ENCODE measurements at places on chromosomes 1 and 21.

DNA sequence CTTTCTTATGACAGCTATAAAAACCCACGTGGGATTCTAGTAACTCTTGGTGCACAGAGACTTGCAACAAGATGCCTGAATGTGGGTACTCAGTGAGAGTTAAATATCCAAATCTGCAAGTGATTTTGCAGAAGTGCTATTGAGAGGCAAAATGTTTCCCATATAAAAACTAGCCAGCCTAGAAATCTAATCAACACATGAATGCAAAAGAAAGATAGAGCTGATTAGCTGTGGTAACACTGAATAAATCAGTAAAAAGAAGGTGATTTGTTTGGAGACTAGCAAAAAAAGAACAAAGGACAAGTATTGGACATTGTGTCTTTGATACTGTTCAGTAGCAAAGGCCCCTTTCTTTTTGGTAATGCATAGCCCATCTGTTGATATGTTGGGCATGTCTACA, 213.7 kb upstream of the SGIP1 start:
- DNase-seq: no peak

DNA sequence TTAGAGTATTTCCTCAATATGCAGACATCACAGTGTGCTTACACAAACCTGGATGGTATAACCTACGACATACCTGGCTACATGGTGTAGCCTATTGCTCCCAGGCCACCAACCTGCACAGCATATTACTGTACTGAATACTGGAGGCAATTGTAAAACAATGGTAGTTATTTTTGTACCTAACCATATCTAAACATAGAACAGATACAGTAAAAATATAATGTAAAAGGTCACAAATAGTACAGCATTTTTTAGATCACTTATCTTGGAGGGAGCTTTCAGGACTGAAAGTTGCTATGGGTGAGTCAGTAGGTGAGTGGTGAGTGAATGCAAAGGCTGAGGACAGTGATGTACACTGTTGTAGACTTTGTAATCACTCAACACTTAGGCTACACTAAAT, 492.3 kb downstream of the MRPL39 start:
- DNase-seq: no peak

GRCh38 chr1:203095061-203095690, 9.4 kb upstream of the MYOG start:
- DNase-seq: no peak

DNA sequence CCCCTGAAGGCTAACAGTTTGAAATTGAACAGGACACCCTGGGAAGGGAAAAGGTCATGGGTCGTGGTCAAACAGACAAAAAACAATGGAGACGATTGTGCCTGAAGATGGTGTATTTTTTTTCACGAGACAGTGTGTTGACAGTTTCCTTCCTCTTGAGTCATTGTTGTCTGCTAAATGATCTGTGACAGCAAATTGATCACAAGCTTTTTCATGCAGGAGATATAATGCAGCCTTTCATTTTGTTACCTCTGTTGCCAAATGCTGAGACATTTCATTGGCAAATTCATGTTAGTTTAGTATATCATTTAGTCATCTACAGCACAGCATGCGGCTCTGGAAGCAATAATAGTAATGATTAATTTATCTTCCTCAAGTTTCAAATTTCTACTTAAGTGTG, 27.7 kb downstream of the UBE2U start:
- no peak for DNase-seq

- DNase-seq: no peak
Observed at GRCh38 chr1:110019770-110020169, 14.7 kb upstream of the STRIP1 start.

DNA sequence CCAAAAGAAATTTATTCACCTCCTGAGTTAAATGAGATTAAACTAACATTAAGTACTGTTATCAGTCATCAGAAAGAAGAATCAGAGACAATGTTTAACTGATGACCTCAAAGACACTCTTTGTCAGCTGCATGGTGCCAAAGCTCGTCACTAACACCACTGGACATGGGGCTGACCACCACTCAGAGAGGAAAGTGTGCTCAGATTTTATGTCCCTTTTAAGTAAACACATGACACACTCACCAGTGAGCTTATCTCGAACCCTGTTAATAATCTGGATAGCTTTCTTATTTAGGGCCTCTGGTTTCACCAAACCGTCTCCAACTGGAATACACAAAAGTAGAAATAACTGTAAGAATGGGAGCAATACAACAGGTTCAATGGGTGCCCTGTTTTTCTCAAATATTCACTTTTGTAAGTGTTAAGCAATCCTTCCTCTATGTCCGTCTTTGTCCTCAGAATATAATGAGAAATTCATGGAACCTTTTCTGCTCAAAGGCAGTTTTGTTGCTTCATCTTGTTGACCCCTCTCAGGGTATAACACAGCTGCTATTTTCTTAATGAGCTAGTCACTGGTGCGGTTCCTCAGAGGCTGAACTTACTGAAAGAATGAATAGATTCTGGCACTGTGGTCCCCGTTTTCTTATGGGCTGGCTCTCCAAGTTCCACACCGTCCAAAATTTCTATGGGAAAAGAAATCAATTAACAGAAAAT, 9.5 kb upstream of the EXOSC10 start:
- no peak for DNase-seq

GRCh38 chr1:237864338-237865244, 26.1 kb downstream of the ZP4 start:
- peak; percentile 86 for DNase-seq

- DNase-seq: no peak
Observed at GRCh38 chr1:180277476-180278193, 47.6 kb downstream of the LHX4 start.

DNA sequence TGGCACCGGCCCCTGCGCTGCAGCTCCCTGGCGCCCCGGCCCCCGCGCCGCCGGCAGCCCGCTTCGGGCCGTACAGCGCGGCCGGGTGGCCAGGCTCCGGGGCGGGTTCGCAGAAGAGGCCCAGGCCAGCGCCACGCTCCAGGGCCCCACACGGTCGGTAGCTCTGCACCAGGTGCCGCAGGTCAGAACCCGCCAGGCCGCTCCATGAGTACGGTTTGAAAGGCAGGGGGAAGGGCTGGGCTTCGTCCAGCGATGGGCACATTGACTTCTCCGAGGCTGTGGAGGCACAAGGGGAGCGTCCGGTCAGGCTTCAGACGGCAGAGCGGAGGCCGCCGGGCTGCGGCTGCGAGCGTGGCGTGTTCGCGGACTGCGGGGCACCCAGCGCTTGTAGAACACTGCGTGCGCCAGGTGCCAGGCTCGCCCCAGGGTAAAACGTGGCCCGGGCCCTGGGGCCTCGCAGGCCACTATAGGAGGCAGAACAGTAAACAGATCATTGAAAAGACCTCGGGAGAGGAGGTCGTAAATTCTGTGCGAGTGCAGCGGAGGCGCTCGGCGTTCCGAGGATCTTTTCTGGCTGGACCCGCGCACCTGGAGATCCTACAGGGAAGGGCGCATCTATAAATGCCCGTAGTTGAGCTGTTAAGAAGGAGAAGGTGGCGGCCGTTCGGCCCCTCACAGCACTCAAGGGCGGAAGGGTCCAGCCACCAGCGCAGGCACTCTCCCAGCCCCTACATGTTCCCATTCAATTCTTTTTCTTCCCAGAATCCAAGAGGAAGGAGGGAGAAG, 5.7 kb downstream of the GFI1 start:
- DNase-seq: peak; percentile 48

DNA sequence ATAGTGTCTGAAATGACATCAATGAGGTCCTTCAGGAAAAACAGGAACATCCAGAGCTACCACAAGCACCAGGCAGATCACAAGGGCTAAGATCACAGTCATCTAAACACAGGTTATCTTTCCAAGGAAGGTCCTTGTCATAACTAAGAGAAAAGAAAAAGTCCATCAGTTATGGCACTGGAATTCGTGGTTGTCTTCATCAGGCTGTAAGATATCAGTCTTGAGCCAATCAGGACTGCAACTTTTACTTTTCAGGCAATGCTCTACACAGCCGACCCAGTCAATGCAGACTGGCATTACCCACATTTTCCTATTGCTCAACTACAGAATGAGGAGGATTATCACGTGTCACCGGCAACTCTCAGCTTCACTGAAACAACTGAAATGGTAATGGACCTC, 26.4 kb downstream of the SORT1 start:
- no peak for DNase-seq

- DNase-seq: no peak
Observed at GRCh38 chr21:26954662-26955121, 12.2 kb downstream of the ADAMTS5 start.

- DNase-seq: peak; percentile 71
Observed at GRCh38 chr1:210250665-210250997, 18.0 kb downstream of the SERTAD4 start.

GRCh38 chr1:156859523-156860112, 701 bp upstream of the INSRR start:
- no peak for DNase-seq

- DNase-seq: peak; percentile 61
Observed at GRCh38 chr1:23634840-23635651, 56.6 kb upstream of the RPL11 start.

GRCh38 chr1:206496131-206496793, 11.1 kb upstream of the RASSF5 start:
- DNase-seq: no peak

DNA sequence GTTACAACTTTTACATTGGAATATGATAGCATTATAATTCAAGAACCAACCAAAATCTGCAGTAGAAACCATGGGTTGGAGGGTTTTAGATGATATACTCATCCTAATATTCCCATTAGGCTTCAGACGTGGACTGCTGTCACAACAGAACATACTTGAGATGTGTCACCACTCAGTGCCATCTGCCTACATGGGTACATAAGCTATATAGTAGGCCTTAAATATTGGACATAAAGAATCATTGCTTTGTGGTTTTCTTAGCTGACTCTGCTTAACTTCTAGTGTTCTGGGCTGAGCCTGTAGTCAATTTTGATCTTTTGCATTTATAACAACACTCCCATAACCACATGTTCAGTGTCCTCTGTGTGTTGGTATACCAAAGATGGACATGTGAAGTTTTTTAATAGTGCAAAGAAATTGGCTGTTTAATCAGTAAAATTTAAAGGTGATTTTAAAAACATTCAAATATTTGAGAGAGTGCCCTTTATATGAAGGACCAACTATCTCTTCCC, 14.2 kb downstream of the RAP1A start:
- DNase-seq: no peak

DNA sequence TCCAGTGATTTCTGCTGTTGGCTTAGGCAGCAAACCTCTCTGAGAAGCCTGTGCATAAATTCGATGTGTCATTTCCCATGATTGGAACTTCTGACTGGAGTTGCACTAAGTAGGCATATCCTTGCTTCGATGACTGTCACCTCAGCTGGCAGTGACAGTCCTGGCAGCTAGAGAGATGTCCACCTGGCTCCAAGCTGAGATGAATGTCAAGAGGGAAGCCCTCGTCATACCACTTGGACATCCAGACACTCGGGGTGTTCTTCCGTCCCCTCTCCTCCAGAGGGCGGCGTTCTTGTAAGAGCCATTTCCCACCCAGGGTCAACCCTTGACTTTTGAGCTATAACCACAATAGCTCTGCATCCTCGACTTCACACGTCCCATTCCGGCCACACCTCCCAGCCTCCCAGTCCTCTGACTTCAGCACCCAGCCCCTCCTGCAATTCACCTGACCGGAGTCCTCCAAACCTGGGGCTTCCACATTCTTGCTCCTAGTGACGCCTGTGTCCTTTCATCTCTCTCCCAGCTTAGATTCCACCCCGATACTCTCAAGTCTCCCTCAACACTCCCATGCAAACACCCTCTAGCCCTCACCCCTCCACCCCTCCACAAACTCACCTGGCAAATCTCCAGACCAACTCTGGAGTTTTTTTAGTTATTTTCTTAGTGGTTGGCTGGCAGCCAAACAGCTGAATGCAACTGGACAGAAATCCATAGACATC, 17.3 kb downstream of the CA6 start:
- DNase-seq: peak; percentile 80

GRCh38 chr1:213110349-213111300, 59.6 kb downstream of the RPS6KC1 start:
- no peak for DNase-seq

GRCh38 chr1:11594222-11594621, 60.0 kb downstream of the FBXO2 start:
- peak; percentile 53 for DNase-seq

DNA sequence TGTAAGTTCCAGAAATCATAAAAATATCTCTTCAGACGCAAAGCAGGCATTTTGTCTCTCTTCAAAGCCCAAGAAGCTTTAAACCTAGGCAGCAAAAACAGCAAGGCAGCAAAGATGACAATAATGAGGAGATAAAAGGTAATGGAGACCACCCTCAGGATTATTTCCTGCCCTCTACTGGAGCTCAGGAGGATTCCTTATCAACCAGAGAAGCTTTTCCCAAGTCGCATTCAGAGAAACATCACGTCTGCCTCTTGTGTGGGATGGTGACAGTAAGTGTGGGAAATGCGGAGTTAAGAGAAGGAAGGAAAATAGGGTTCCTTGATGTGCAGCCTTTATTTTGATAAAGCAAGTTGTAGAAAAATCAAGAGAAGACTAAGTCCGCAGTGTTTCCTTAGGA, 365.8 kb downstream of the RGS7 start:
- no peak for DNase-seq

DNA sequence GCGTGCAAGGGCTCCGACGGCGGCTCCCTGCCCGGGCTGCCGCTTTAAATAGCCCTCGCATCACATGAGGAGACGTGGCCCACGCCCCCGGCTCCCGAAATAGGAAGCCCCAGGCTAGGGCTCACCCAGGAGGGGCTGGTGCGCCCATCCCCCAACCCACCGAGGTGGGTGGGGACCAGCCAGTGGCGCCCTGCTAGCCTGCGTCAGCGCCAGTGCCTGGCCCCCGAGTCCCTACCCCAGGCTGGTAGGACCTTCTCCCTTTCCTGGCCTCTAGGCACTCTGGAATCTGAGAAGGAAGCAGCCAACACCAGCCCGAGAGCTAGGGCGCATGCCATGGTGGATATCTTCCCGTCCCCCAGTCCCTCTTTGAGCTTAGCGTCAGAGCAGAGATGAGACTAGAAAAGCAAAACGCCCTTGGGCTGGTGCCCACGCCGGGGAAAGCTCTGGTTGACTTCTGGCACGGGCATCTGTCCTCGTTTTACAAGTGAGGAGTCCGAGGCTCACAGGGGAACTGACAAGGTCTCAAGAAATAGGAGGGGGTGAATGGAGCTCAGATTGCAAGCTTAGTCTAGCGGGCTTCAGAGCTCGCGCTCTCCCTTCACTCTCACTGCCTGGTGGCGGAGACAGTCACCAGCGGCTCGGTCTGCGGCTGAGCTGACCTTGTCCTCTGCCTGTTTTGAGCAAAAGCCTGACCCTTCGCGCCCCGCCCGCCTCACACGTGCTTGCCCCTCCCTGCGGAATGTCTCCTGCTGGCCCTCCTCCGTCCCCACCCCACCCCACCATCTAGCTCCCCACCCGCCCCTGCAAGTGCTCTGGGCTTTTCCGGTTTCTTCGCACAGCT, at the start of gene FABP3:
TSS of gene FABP3 (minus strand) at position 21 of the 841 bp plus-strand sequence. CDS start 62 bp downstream, outside the sequence.
- peak; percentile 95 for DNase-seq

Data from WTC11 (cell line).